ENCODE measurements at places on chromosomes 13 and 19.

DNA sequence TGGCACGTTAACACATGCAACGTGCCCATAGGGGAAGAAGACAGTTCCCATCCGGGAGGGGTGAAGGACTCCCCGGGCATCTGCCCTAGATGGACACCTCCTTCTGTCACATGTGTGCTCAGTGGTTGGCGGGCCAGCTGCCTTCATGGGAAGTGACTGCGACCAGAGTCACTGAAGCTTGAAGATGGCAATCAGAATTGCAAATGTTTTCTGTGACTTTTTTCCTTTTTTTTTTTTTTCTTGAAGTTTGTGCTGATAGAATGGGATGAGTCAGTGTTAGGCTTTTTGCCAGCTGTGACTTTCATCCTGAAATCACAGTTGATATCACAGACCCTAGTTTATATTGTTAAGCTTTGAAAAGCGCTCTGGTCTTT is 109.2 kb upstream of the MCF2L start:
- no peak for DNase-seq

DNA sequence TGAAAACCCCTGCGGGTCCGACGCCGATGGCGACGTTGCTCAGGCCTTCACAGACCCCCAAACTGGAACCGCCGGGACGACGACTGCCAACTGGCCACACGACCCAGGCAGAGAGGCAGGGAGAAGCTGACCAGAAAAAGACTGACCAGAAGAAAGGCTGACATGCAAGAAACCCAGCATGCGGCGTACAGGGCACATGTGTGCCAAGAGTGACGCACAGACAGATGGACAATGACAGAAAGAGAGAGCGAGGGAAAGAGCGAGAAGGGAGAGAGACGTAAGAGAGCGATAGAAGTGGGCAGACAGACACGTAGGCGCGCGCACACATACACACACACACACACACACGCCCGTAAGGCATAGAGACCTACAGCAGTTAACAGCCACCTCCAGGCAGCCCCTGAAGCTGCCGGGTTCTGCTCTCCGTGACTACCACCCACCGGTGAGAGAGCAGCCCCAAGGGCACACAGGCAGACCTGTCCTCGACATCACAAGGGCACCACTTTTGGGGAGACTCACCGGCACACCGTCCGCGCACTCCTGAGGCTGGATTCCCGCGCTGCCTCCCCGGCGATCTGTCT is 67.2 kb upstream of the ZNF527 start:
- no peak for DNase-seq

GRCh38 chr19:37778613-37779126 is 716 bp downstream of the ZNF573 start:
- no peak for DNase-seq

DNA sequence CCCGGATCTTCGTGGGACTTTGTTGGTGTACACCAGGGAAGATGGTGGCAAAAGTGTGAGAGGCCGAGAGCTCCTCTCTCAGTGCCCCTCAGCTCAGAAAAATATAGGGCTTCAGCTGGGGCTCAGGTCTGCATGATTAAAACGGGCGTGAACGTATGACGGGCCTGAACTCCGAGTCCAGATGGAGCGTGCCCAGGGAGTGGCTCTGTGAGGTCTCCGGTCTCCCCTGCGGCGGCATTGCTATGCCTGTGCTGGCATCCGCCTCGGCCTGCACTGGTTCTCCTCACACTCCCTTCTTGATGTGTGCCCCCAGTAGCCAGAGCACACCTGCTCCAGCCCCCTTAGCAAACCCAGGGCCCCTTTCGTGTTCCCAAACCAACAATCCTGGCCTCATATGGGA is 82.0 kb downstream of the TEX29 start:
- DNase-seq: no peak

- no peak for DNase-seq
Observed at GRCh38 chr13:37179645-37180044, 74.2 kb upstream of the CSNK1A1L start.

- no peak for DNase-seq
Observed at GRCh38 chr13:94143624-94144350, 335.7 kb downstream of the DCT start.

- no peak for DNase-seq
Observed at GRCh38 chr13:51557438-51557837, 26.8 kb upstream of the WDFY2 start.

DNA sequence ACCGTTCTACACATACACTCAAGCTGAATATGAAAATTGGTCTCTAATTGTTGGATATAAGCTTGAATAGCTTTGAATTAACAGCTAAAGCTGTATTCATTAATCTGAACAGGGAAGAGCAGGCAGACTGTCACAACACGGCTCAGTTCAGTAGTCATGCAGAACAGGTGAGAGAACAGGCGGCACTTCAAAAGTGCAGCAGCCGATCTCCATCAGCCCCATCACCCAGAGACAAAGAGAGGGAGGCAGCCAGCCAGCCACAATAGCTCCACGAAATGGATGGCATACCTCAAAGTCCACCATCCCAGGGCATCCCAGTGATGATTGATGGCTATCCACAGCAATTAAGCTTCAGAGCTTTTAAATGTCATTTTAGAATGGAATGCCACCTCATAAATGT is 419.2 kb downstream of the OLFM4 start:
- DNase-seq: no peak

DNA sequence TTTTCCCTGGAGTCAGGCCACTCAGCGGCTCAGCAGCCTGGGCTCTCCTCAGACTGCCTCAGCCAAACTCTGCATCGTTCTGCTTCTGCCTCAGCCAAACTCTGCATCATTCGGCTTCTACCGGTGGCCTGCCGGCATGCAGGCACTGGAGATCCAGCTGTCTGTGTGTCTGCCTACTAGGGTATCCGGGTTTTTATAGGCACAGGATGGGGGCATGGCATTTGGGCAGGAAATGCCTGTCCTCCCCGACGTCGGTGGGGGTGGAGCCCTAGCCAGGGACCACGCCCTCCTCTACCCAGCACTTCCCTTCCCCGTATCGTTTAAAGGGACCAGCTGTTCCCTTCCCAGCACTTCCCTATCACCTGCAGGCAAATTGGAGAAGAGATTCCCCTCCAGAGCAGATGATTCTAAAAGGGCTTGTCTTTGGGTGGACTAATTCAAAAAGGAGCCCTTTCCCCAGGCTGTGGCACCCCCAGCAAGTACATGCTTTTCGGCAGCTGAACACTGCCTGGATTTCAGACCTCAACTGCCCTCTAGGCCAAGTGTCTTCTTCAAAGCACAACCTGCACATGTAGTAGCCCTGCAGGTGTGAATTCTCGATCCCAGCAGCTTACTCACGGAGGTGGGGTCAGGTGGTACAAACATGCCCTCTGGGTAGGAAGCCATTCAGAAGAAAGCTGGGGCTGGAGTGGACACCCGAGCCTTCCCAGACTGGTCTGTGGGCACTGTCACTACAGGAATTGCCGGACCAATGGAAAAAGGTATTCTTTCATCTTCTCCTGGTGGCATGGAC is 25.4 kb upstream of the GPR12 start:
- DNase-seq: peak; percentile 7

DNA sequence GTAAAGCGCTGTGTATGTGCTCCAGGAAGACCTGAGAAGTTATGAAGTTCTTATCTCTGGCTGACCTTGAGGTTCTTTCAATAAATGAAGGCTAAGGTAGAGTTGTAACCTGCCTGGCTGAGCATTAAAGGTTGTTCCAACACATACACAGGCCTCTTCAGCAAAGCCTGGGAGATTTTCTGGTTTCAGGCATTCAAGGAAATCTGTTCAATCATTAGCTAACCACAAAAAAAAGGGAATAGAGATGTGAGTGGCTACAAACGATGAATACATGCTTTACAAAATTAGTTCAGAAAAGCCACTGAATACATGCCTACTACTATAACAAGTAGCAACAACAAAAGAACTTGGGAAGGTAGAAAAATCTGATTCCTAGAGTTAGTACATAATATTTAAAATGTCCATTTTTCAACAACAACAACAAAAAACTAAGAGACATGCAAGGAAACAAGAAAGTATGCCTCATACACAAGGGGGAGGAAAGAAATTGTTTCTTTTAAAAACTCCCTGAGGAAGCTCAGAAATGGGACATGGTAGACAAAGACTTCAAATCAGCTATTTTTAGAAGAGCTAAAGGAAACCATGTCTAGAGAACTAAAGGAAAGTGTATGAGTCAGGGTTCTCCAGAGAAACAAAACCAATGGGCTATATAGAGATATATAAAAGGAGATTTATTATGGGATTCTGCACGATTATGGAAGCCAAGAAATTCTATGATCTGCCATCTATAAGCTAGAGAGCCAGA is 191.5 kb upstream of the IPO5 start:
- DNase-seq: no peak

DNA sequence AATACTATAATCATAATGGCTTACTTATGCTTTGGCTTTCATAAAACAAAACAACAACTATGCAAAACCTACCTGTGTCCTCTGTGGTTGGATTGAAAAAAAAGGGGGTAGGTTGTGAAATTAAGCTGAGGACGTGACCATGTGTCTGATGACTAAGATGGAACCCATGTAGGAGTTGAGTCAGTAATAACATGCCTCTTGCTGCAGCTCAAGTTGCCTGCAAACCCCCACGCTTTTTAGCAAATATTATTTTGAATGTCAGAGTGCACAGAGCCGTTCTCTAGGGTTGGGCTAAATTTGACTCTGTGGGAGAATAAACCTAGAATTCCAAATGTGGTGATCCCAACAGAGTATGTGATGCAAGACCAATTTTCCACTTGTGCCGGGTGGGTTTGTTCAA is 209.3 kb downstream of the KCNRG start:
- no peak for DNase-seq
